ENCODE measurements at places on chromosomes 1 and 21.

GRCh38 chr1:23628951-23629387, 62.6 kb upstream of the RPL11 start:
- DNase-seq = no peak

DNA sequence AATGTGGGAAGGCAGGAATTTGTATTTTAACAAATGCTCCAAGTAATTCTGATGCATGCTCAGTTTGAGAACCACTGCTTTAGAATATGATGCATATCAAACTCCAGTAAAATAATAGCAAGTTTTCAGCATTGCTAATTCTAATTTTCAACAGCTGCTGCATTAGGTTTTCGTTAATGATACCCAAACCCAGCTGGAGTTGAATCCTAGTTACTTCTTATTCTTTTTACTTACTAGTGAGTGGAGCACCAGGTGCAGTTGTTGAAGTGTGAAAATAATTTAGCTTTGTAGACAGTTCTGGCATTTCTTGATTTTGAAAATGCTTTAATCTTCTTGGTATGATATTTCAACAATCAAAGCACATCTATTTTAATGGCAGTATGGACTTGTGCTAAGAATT, 138.5 kb downstream of the HS2ST1 start:
- DNase-seq = no peak

DNA sequence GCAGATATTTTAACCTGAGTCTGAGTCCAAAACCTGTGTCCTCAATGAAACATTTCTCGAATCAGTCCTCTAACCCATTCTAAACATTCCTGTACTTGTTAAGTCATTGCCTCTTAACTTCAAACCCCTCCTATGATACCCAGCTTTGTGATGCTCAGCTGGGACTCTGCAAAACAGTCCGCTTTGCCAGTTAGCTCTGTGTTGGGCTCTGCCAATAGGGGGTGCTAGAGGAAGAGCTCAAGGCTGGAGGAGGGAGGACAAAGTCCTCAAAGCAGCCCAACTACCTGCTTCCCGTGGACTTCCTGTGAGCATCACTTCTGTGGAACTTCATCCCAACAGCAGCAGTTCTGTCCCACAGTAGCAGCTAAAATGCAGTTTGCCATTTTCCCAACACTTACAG, 38.1 kb upstream of the SYT14 start:
- no peak for DNase-seq

DNA sequence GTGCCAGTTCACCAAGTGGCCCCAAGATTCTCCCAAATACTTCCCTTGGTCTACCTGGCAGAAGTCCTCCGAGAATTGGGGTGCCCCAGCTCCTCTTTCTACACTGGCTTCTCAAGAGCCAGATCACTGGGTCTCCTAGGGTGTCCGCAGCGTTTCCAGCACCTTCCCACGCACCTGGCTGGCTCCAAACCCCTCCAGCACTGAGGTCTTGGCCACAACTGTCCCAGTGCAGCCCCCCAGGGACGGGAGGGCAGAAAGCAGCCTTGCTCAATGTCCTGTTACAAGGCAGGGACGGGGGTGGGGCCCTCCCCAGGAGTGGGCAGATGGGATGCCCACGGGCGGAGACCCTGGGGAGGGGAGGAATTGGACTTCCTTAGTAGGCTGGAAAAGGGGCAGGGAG, 1.1 kb downstream of the ECE1 start:
- no peak for DNase-seq

DNA sequence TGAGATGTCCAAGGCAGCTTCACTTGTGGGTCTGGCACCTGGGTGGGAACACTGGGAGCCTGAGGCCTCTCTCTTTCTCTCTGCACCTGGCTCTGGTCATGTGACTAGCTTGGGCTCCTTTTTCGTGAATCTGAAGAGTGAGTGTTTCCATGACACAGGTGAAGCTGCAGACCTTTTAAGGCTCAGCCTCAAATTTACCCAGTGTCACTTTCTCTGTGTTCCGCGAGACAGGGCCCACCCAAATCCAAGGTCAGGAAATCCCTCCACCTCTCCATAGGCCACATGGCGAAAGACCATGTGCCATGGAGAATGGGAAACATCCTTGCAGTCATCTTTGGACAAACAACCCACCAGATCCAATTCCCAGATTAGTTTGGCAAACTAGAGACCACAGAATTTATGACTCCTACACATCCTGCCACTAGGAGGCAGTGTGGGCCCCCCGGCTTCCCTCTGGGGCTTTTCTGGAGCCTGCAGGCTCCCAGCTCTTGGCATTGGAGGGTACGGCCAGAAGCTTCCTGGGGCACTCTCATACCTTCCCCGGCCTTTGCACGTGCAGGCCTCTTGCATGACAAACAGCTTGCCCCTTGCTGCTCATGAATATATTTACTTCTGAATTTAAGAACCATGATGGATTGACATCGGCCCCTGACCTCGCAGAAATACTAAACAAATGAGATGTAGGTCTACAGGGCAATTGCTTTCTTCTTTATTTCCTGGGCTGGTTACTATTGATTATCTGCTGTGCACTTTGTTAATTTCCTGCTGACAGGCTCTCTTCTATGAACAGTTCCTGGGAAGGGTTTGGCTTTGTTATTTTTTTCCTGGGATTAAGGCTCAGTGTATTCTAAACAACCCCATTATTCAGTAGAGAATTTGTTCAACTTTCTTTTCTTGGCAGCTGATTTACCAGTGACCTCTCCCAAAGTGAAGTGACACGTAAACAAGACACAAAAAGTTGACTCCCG, 180.7 kb downstream of the KAZN start:
- DNase-seq = no peak

GRCh38 chr1:155910621-155911121, 478 bp downstream of the RIT1 start:
- no peak for DNase-seq

- DNase-seq = no peak
These were observed 59.4 kb downstream of the CDC7 start for GRCh38 chr1:91559838-91560565.

GRCh38 chr1:91883470-91883869, 2.5 kb downstream of the TGFBR3 start:
- no peak for DNase-seq

DNA sequence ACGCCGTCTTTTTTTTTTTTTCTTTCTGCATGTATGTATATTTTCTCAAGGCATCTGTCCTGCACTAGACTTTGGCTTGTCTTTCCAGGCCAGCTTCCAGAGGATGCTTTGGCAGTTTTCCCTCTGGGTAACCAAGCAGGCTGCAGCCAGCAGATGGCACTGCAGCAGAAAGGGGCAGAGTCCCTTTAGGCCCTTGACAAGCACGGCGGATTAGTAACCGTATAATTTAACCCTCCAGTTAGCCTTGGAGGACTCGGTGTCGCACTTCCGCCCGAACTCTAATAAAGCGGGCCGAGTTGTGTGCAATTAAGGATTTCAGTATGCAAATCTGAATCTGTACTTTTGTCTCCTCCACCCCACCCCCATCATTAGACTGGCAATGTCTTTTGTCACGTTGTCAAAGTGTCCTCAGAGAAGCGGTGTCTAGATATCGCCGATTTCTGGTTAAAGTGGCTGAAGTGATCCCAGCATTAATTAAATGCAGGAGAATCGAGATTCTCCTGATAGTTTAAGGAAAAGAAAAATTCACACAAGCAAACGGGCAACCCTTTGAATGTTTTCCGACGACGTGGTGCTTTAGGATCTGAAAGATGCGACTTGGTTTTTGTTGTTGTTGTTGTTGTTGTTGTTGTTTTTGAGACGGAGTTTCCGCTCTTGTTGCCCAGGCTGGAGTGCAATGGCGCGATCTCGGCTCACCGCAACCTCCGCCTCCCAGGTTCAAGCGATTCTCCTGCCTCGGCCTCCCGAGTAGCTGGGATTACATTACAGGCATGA, 1.1 kb upstream of the TMEM167B start:
- DNase-seq = no peak

DNA sequence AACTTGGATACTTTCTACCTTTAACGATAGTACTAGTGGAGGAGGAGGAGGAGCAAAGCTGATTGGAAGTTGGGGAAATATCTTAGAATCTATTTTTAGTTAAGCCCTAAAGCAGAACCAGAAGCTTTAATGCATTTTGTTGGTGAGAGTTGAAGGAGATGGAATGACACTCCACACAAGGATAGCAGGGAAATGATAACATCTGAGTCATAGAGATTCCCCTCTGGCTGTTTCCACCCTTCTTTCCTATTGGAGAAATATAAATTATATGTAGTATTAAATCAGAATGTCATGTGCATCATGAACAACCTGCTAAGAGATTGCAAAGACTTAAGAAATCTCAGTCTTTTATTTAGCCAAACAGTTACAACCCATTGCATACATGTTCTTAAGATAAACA, 1357.7 kb downstream of the NCAM2 start:
- no peak for DNase-seq
